ENCODE measurements at places on chromosomes 5 and 9.
A peak's percentile ranks its signal among the peaks of the same experiment; 100 is the strongest.

DNA sequence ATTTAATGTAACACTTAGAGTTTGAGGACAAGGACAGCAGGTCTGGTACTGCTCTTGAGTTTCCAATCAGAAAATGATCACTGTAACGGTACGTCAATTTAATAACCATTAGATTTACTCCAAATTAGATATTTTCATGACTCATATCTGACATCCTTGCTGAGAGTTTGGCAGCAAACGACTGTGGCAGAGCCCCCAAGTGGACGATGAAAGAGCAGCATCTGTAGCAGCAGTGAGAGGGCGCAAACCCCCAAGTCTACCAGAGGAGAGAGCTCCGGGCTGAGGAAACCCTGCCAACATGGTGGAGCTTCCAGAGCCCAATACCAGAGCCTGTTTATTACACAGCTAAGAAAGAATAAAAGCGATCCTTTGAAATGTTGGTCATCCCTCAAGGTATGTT lies 73.2 kb upstream of the EPB41L4A start:
- DNase-seq = peak; percentile 44

DNA sequence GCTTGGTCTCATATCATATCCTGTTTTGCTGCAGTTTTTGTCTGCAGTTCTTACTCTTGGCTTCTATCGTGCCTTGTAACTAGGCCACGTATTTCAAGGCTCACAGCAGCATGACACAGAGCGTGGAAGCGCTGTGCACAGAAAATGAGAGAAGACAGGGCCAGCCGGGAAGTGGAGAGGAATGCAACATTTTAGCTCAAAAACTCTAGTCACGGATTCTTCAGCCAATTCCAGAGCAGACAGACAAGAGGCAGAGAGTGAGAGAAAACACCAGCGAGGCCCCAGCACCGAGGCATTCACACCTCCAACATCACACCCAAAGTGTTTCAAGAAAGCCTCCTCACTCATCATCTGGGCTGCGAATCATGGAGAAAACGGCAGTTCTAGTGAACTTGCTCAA lies 160.8 kb downstream of the DNAH5 start:
- no peak for DNase-seq

- no peak for DNase-seq
These were observed 40.4 kb downstream of the CTNNA1 start for GRCh38 chr5:138793575-138793974.

DNA sequence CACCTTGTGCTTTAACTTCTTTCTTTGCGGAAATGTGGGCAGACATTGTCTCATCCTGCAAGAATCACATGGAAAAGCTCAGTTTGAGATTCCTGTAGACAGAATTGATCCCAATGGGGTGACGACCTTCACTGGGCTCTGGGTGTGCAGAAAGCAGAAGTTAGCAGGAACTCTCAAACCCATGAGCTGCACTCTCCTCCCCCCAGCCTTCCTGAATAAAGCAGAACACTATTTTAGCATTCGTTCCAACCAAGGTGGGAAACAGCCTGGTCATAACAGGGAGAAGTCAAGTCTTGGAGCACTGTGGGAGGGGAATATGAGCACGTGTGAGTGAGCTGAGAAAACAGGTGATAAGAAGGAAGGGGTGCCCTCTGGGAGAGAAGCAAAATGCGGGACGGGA lies 87.4 kb upstream of the FER start:
- DNase-seq = no peak

DNA sequence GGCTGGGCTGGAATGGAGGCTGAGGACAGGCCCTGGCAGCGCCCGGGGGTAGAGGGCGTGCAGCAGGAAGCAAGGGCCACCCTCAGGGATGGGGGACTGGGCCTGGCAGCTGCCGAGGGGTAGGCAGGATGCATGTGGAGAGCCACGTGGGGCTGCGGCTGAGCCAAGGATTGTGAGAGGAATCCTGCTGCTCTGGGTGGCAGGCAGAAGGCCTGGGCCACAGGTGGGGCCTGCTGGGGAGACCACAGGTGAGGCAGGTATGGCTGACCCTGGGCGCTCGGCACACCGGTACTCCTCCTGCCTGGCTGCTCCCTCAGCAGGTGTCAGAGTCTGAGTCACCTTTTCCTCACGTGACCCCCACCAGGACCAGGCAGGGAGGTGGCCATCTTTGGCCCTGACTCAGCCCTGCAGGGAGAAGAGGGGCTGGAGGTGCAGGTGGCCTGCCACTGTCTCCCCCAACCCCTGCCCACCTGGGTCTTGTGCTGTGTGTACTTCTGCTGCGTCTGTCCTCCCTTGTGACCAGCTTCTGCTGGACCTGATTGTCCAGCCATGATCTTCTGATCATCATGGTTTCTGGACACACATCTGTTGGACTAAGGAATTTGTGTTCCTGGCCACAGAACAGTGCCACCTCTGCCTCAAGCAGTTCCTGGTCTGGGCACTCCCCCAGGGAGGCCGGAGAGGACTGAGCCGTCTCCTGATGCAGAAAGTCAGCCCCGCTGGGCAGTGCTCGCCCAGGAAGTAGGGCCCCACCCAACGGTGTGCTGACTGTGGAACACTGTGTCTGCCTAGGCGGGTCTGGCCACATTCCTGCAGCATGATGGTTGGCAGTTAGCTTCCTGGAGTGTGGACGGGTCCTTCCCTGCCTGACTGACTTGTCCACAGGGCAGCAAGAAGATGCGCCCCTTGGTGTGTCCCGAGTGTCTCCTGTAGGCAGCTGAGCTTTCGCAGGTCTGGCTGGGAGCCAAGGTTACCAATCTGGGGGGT lies 6.4 kb downstream of the ARRDC1 start:
- no peak for DNase-seq

DNA sequence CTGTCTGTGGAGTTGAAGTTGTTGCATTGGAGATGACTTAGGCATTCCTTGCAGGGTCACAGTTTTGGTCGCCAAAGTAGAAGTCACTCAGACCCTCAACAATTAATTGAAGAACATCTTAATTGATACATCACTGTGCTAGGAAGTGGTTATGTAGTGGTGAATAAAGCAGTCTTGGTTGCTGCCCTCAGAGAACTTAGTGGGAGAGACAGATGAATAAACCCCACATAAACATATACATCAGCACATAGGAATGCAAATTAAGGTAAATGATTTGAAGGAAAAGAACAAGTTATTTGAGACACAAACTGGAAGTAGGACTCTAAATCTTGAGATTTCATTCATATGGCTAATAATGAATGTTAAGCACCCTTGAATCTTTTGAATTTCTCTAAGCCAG lies 25.7 kb downstream of the FAM174A start:
- DNase-seq = no peak

- no peak for DNase-seq
These were observed 6.5 kb upstream of the PITX1 start for GRCh38 chr5:135040333-135041144.

DNA sequence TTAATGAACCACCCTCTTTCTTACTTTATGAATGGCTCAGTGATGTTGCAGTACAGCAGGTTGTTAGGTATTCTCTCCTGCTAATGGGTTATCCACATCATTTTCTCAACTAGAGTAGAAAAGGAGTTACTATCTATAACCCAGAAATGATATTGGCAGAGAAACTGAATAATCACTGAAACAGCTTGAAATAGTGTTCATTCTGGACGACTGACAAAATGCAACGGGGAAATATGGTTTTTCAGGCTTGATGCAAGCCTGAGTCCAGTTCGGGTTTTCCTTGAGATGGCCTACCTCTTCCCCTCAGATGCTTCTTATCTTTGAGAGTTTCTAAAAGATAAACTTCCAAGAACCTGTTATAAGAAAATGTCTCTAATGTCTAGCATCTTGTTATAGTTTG lies 187.3 kb downstream of the RAB3C start:
- no peak for DNase-seq

- DNase-seq = peak; percentile 56
These were observed 253.7 kb upstream of the NFIL3 start for GRCh38 chr9:91677331-91677730.

DNA sequence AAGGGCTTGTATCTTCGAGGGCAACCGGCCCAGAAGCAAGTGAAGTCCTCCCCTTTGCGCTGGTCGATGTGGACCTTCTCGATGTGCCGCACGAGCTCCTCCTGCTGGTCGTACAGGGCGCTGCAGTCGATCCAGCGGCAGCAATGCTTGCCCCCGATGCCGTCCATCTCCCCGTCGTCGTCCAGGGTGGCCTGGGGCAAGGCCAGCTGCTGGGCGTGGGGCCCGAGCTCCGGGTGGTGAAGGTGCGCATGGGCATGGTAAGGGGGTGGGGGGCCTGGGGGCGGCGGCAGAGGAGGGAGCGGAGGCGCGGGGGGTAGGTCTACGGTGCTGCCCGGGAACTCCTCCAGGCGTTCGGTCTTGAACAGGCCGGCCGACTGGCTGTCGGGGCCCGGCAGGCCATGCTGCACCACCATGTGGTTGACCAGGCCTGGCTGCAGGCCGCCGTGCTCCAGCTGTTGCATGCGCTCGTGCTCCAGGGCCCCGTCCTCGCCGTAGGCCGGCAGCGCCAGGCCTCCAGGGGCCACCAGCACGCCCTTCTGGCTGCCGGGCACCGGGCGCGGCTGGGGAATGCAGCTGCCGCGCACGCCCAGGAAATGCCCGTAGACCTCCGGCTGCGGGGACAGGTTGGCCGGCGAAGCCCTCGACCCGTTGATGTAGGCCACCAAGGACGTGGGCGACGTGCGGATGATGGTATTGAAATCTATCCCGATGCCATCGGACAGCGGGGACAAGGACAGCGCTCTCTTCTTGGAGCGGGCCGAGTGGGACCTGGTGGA lies 181.8 kb downstream of the GLIS3 start:
- no peak for DNase-seq

DNA sequence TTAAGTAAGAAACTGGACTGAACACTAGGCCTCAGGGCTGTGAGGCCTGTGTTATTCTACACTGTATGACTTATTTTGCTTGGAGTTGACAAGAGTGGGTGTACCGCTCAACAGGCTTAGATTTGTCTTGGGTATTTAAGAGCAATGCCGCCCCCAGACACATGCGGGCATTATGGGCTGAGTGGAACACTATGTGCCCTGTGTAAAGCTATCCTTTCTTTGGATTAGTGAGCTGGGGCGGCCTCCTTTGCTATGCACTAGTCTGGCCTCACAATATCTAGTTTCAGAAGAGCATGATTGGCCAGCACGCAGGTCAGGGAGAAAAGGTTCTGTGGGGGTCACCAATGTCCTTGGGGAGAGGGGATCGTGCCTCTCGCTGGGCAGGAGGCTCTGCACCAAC lies 206.3 kb upstream of the GDNF start:
- DNase-seq = no peak

Measured in AG04449 (cell line).